GM23248 (cell line): ENCODE measurements at places on chromosomes 3 and 15. TPM values are rescaled to one million over a fixed set of nuclear protein-coding genes. Genes with fewer than 3 reads are reported as not detected.
A peak's percentile ranks its signal among the peaks of the same experiment; 100 is the strongest.

Gene OR4F6
- not detected in 2 replicates for total RNA-seq

GRCh38 chr15:70853318-70853972 is 512 bp downstream of the LARP6 start:
- peak overlapping the region; percentile 90 for H3K4me3 ChIP-seq
- H3K36me3 ChIP-seq = peaks cover 25% of the 10 kb centered on the region
- peak overlapping the region; percentile 95 for H3K27ac ChIP-seq
- DNase-seq = peak; percentile 88

DNA sequence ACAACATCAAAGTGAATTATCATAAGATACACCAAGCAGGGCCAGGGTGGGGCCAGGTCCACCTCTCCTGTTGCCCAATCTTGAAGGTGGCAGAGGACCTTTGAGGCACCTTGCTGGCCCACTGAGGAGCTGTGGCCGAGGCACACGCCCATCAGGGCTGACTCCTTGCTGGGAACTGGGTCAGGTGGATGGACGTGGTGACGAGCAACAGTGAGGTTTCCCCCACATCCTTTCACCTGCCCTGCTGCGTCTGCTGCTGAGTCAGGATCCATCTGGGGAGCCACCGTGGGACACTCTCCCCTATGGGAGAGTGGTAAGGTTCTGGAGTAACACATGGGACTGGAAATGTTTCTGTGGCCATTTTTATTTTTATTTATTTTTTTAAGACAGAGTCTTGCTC is 17.3 kb upstream of the FURIN start:
- H3K4me3 ChIP-seq = no peak overlapping the region
- no peak for DNase-seq
- no peak overlapping the region for H3K27ac ChIP-seq
- H3K36me3 ChIP-seq = no peaks in the 10 kb centered on the region

DNA sequence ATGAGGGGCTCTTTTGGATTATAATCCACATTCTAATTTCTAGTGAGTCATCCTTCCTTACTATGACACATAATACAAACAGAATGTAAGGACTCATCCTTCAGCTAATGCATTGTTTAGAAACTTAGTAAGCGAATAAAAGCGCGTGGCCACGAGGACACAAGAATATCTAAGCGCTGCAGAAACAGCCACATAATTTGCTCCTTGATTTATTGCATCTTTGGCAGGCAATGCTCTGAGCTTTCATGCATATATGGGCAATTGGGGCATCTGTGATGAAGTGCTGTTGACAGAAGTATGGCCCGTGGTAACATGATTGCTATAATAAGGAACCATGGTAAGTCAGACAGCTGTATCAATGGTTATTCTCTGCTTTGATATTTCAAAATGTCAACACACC is 191.3 kb upstream of the ZNF385D start:
- no peak overlapping the region for H3K4me3 ChIP-seq
- no peaks in the 10 kb centered on the region for H3K36me3 ChIP-seq
- peak overlapping the region; percentile 42 for H3K27ac ChIP-seq
- H3K4me1 ChIP-seq = peaks cover 15% of the 10 kb centered on the region

Gene GABRR3
- not detected in 2 replicates for total RNA-seq

Gene TNK2
- total RNA-seq = 8.5 and 12.3 TPM in 2 replicates

DNA sequence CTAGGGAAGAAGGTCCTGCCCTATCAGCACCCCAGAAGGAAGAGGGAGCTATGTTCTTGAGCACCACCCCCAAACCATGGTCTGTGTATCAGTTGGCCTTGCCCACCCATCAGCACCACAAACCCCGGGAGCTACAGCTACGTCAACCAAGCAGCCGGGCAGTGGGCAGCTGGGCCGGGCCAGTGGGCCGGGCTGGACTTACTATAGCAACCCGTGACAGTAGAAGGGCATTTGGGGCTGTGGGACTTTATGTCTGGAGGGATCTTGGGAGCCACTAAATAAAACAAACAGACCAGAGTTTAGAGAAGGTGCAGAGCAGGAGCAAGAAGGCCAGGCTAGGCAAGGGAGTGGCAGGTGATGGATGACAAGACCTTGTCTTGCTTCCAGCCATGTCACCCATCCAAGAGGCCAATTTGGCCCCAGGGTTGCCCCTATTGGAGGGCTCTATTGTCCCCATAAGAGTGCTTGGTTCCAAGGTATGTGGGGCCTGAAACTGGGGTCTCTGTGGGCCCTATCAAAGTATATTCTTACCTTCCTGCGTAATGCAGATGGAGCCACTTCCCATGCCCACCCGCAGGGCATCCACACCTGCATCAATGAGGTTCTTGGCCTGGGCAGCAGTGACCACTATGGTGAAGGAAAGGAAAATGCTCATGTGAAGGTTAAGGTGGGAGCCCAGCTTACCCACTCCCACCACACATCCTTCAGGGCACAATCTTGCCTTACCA is 3.2 kb downstream of the IMPDH2 start:
- H3K36me3 ChIP-seq = peaks cover 23% of the 10 kb centered on the region
- no peak for DNase-seq
- no peak overlapping the region; the same call in 1 of the 2 replicates for H3K27ac ChIP-seq
- H3K4me3 ChIP-seq = no peak overlapping the region

GRCh38 chr3:107452436-107452835 is 70.3 kb upstream of the BBX start:
- H3K4me3 ChIP-seq = no peak overlapping the region
- no peak overlapping the region for H3K27ac ChIP-seq
- no peaks in the 10 kb centered on the region for H3K27me3 ChIP-seq
- peak; percentile 83 for DNase-seq

DNA sequence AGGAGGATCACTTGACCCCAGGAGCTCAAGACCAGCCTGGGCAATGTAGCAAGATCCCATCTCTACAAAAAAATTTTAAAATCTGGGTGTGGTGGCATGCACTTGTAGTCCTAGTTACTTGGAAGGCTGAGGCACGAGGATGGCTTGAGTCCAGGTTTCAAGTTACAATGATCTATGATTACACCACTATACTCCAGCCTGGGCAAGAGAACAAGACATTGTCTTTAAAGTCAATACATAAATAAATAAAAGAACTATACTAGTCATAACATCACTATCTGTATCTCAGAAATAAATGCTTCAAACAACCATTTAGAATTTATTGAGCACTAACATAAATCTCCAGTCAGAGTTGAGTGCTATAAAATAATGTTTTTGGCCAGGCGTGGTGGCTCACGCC is 8.5 kb upstream of the PHLDB2 start:
- H3K4me1 ChIP-seq = peaks cover 52% of the 10 kb centered on the region
- H3K27ac ChIP-seq = peak overlapping the region; percentile 74; the same call in 1 of the 2 replicates
- no peak overlapping the region for H3K4me3 ChIP-seq
- peak; percentile 46 for DNase-seq
- H3K27me3 ChIP-seq = no peaks in the 10 kb centered on the region
- no peaks in the 10 kb centered on the region for H3K36me3 ChIP-seq

DNA sequence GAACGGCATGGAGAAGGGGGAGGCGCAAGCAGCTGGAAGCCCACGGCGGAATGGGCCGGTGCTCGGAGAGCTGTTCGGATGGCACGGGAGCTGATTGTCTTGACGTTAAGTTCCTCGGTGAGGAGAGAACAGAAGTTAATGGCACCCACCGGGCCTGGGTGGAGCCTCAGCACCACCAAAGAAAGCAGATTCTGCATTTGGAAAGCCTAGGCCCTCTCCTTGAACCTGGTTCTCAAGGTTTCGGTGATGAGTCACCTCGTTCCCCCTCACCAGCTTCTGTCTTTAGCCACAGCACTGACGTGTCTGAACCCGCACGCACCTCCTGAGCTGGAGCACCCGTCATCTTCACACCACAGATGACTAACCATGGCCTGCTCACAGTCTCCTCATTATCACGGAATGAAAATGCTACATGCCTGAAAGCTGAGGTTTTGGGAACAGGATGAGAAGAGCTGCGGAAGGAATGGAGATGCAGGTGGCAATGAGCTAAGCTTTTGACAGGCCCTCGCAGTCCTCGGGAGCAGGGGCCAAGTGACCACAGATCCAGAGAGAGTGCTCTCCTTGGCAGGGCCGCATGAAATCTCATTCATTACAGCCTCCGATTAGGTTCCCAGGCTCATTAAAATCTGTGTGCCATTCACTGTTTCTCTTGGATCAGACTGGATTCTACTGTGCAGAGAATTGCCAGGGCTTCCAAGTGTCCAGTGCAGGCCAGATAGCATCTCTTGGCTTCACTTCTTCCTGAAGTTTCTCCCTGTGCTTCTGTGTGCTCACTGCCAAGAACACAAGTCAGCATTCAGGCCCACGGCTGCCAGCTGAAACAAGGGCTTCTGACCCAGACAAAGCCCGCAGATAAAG is 96.3 kb upstream of the DLG1 start:
- peaks cover 15% of the 10 kb centered on the region for H3K4me1 ChIP-seq
- DNase-seq = peak; percentile 100
- H3K27ac ChIP-seq = peak overlapping the region; percentile 97
- no peaks in the 10 kb centered on the region for H3K36me3 ChIP-seq

DNA sequence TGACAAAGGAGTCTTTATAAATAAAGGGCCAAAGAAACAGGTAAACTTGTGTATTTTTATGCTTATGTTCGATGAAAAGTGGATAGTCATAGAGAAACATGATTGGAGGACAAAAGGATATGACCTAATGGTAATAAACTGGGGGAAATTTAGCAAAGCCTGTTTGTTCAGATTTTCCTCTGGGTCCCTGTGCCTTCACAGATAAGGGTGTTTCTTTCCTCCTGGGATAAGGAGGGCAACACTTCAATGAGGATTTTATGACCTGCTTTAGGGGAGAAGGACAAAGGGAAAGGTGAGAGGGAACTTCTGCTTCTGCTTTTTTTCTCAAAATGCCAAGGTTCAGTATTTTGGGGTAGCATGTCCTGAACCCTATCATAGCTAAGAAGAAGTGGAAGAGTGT is 531.3 kb upstream of the ALCAM start:
- H3K4me1 ChIP-seq = peaks cover 7% of the 10 kb centered on the region; the same call in 1 of the 2 replicates
- H3K36me3 ChIP-seq = no peaks in the 10 kb centered on the region
- no peaks in the 10 kb centered on the region for H3K27me3 ChIP-seq
- H3K4me3 ChIP-seq = no peak overlapping the region
- DNase-seq = no peak

DNA sequence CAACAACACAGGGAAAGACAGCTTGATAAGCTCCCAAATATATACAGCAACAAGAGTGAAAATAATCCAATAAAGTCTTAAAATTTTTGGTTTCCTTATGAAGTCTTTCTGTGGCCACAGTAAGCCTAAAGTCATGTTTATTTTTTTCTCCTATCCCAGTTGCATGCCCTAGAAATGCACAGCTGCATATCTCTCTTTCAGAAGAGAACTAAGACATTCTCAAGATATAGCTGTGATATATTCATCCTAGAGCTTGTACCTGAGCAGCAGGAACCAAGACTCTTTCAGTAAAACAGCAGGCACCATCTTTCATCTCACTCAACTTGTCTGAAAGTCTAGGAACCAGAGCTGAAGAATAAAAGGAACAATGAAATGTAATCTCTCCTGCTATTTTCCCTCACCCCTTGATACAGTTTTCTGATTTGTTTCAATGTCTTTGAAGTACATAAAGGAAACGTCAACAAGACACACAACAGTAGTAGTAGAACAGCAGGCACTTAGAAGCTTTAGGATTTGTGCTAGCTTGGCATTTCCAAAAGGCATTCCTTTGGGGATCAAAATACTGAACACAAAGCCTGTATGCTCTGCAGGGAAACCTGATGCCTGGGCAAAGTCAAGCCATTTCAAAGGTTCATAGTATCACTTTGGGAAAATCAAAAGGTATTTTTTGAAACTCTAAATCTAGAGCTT is 536.8 kb downstream of the PYDC2 start:
- H3K27ac ChIP-seq = no peak overlapping the region
- H3K4me1 ChIP-seq = no peaks in the 10 kb centered on the region
- no peak overlapping the region for H3K4me3 ChIP-seq
- no peaks in the 10 kb centered on the region for H3K27me3 ChIP-seq
- no peaks in the 10 kb centered on the region for H3K36me3 ChIP-seq
- no peak for DNase-seq

Gene DAPK2
- 2.1 and 7.5 TPM in 2 replicates for total RNA-seq

- H3K4me3 ChIP-seq = no peak overlapping the region
- no peak overlapping the region for H3K27ac ChIP-seq
- no peaks in the 10 kb centered on the region for H3K27me3 ChIP-seq
- H3K36me3 ChIP-seq = no peaks in the 10 kb centered on the region
- no peak for DNase-seq
- H3K4me1 ChIP-seq = no peaks in the 10 kb centered on the region
These were observed 899.8 kb downstream of the ROBO2 start for GRCh38 chr3:77939726-77940125.

Gene ZNF80
- total RNA-seq = not detected in 2 replicates

DNA sequence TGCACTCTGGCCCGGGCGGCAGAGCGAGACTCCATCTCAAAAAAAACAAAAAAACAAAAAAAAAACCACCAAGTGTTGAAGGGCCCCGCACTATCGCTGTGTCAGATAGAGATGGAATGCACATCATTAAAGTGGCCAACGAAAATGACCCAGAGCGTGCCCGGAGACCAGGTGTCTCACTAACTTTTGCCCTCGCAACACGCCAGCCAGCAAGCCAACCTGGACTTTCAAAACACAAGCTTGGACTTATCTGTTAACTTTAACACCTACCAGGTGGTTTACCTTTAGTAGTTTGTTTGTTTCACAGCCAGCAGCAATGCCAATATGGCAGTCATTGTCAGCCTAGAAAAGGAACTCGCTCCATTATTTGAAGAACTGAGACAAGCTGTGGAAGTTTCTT is 28.6 kb downstream of the FAM174B start:
- H3K4me3 ChIP-seq = no peak overlapping the region
- H3K27me3 ChIP-seq = no peaks in the 10 kb centered on the region
- peaks cover 8% of the 10 kb centered on the region; the same call in 1 of the 2 replicates for H3K4me1 ChIP-seq
- no peaks in the 10 kb centered on the region for H3K36me3 ChIP-seq
- no peak overlapping the region for H3K27ac ChIP-seq

DNA sequence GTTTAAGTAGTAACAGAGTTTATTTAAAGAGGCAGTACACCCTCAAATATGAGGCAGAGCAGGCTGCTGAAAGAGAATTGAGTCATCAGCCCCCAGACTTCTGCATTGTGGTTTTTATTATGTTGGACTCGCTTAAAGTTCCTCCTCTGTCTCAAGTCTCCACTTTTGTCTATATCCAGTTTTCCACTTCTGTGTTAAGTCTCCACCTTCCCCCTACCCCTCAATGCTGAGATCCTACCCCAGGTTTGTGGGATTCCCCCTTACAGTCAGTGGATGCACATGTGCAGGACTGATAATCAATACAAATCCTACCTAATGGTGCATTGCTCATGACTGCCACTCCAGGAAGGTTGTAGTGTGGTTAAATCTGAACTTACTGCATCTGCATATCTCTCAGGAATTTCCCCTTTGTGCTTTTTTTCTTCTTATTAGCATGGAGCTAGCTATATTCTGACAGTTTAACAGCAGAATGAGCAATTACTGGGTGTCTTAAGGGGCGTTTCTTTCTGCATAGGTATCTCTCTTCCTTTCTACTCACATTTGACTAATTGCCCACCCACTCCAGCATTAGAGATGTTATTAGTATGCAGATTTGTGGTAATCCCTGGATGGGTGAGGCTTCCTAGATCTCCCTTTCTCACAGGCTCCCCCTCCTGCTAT is 11.9 kb upstream of the CD200R1L start:
- no peaks in the 10 kb centered on the region for H3K27me3 ChIP-seq
- no peak overlapping the region for H3K4me3 ChIP-seq
- DNase-seq = peak; percentile 10
- H3K27ac ChIP-seq = no peak overlapping the region
- no peaks in the 10 kb centered on the region for H3K36me3 ChIP-seq

Gene ADGRG7
- not detected in 2 replicates for total RNA-seq

Gene CPLX3
- not detected in 2 replicates for total RNA-seq

- no peak for DNase-seq
- no peaks in the 10 kb centered on the region for H3K4me1 ChIP-seq
- H3K27ac ChIP-seq = no peak overlapping the region
- H3K36me3 ChIP-seq = no peaks in the 10 kb centered on the region
These were observed 36.9 kb downstream of the PLS1 start for GRCh38 chr3:142633073-142633472.

GRCh38 chr3:99909714-99910495 is 92.2 kb downstream of the CMSS1 start:
- no peaks in the 10 kb centered on the region for H3K36me3 ChIP-seq
- H3K27me3 ChIP-seq = no peaks in the 10 kb centered on the region
- DNase-seq = peak; percentile 89
- H3K4me1 ChIP-seq = peaks cover 13% of the 10 kb centered on the region
- no peak overlapping the region for H3K4me3 ChIP-seq
